NCI-H187 (cell line): ENCODE measurements at places on chromosomes 1 and 21.
A peak's percentile ranks its signal among the peaks of the same experiment; 100 is the strongest.

DNA sequence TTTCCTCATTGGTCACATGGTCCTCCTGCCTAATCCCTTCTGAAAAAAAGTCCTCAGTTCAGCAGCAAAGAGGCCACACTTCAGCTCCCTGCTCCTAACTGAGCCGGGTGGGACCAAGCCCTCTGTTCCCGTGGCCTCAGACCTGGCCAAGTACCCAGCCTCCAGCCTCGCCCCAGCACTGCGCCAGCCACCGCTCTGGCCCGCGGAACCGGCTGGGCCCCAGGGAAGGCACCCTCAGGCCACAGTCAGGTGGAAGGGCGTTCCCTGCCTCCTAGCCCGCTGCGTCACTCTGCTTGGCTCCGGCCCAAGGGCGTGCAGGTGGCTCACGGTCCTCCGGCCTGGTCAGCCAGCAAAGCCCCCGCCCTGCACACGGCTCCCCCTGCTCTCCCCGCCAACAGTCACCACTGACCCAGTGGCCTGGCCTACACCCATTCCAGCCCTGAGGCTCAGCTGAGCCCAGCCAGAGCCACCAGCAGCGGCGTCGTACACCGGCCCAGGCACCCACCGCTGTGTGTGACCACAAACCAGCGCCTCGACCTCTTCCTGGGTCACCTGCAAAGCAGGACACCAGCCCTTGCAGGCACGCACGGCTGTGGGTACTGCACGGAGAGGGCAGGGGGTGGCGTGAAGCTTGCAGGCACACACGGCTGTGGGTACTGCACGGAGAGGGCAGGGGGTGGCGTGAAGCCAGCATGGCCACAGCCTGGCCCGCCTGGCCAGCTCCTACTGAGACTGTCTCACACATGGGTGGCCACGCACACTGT, 19.4 kb downstream of the NADK start:
- no peak for DNase-seq

- DNase-seq = no peak
Measured at GRCh38 chr1:22210636-22211035, 67.7 kb upstream of the WNT4 start.

DNA sequence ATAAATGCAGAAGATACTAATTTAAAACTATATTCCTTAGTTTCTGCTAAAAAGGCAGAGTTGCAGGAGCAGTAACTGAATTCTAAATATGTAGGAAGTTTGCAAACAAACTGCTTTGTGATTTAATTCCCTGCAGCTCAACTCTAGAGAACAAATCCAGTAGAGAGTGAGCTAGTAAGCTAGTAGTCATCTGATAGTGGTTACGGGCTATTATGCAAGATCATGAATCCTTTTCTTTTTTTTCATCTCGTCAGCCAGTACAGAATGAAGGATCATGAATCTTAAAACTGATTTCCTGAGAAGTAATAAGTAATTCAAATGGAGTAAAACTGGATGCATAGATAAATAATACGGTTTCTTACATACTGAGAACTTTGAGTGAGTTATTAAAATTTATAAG, 3.3 kb downstream of the DPH5 start:
- DNase-seq = no peak

- DNase-seq = no peak
Measured at GRCh38 chr21:37815893-37816292, 100.4 kb downstream of the KCNJ6 start.

- DNase-seq = no peak
Measured at GRCh38 chr1:54934869-54935268, 45.6 kb upstream of the TMEM61 start.

DNA sequence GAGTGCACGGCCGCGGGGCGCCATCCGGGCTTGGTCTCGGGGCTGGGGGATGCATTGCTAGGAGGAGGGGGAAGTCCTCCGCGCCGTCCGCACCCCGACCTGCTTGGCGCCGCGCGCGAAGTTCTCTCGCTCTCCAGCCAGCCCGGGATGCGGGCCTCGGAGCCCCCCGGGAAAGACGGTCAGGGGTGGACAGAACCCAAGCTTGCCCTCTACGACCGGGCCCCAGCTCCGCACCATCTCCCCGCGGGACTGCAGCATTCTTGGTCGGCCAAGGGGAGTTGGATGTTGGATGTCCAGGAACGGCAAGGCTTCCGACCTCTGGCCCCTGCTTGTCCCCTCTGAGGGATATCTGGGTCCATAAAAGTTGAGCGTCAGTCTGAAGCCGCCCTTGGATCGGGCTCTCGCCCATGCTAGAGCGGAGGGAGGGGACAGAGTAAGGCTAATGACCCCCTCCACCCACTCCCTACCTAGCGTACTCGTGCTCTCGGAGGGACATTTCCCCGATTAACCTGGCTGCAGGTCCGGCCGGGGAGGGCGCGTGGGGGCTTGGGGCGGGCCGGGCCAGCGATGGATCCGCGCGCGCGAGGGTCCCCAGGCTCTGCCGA, 522 bp downstream of the DISP3 start:
- DNase-seq = no peak

- DNase-seq = no peak
Measured at GRCh38 chr1:152996633-152997400, 4.7 kb upstream of the SPRR3 start.

GRCh38 chr1:20932437-20932977, 145.4 kb upstream of the HP1BP3 start:
- no peak for DNase-seq

GRCh38 chr1:31372051-31372450, 825 bp downstream of the FABP3 start:
- DNase-seq = no peak

- DNase-seq = no peak
Measured at GRCh38 chr1:191260056-191260455, 782.4 kb upstream of the BRINP3 start.

- DNase-seq = peak; percentile 20
Measured at GRCh38 chr1:167770127-167770526, 48.3 kb downstream of the MPZL1 start.

DNA sequence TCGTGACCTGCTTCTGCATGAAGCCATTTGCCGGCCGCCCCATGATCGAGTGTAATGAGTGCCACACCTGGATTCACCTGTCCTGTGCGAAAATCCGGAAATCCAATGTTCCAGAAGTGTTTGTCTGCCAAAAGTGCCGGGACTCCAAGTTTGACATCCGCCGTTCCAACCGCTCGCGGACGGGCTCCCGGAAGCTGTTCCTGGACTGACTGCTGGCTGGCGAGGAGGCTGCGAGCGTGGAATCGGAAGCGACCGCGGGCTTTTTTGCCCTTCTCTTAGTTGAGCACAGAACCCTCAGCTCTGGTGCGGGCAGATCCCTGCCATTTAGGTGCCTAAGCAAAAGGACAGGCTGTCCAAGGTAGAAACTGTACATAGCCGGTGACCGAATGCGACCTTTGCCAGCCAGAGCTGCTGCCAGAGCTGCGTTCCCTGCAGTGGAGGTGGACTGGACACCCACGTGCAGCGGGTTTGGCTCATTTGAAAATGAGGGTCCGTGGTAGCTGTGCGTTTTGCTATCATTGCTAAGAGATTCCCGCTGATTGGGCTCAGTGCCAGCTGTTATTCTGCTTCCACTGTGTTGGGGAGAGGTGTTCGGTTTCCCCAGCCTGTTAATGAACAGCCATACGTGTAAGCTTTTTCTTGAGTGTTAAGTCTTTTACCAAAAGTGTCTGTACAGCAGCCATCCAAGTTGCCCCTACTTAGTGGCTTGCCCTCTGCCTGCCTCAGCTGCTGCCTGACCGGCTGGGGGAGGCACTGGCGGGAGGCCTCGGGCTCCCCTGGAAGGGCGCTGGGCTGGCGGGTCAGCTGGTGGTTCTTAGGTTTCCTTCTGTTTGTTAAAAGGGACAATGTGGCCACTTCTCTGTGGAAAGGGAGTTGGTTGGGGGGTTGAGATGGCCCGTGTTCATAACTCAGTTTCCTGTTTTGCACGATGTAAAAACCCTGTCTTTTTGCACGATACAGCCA, 3.0 kb upstream of the THAP3 start:
- DNase-seq = no peak

DNA sequence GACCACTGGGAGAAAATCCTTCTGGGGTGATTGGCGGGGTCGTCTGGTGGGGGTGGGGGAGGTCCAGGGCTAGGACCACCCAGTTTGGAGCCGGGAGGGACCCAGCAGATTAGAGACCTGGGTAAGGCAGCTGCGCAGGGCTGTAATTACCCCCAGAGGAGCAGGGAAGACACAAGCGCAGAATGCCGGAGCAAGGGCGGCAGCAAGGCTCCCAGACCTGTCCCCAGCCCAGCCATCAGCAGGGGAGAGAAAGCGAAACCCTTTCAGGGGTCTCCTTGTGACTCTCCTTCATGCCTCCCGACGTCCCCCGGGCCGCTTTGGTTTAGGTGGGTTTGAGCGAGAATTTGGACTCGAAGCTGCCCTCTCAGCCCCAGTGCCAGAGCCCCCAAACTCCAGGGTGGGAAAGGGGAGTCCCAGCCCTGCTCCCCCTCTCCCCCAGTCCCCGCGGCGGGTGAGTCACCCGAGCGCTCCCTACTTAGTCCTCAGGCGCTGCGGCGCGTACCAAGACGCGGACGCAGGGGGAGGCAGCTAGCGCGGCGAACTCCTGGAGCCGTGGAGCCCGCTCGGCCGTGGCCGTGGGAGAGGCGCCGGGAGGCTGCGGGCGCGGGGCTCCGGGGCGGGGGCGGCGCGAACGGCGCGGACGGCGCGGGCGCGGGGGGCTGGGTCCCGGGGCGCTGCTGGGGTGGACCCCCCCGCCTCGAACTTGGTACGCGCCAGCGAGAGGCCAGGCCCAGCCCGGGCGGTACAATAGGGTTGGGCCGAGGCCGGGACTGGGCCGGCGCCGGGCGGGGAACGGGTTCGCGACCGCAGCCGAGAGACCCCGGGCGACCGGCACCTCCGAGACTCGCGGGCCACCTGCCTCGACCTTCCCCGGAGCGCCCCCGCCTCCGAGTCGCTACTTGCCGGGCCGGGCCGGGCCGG, at the start of gene MAP7D1:
Gene MAP7D1 (plus strand): TSS at position 753 of the 921 bp plus-strand sequence. CDS start 258 bp downstream, outside the sequence.
- peak; percentile 33 for DNase-seq

- no peak for DNase-seq
Measured at GRCh38 chr21:41610042-41610839, 102.3 kb upstream of the TMPRSS2 start.
